ENCODE measurements at places on chromosomes 4 and X. TPM values are rescaled to one million over a fixed set of nuclear protein-coding genes. Genes with fewer than 3 reads are reported as not detected.

GPC4 gene
- 2.4 TPM for total RNA-seq

SAGE1 gene
- not detected for total RNA-seq

DNA sequence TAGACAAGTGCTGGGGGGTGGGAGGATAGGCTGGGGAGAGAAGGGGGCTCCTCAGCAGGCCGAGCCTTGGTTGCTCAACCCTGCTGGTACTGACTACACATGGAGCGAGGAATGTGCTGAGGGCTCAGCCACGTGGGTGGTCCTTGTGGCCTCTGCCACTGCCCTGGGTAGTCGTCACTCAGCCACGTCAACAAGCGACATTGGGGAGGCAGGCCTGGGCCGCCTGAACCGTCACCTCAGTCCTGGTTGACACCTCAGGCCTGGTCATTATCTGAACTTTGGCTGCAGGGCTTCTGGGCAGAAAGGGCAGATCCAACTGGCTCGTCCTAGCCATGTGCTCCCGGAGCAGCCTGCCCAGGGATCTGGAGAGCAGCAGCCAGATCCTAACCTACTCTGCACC is 62.7 kb upstream of the GDPD2 start:
- no peak for DNase-seq

GRCh38 chr4:185019456-185020292 is 1.4 kb downstream of the HELT start:
- no peak for DNase-seq

DNA sequence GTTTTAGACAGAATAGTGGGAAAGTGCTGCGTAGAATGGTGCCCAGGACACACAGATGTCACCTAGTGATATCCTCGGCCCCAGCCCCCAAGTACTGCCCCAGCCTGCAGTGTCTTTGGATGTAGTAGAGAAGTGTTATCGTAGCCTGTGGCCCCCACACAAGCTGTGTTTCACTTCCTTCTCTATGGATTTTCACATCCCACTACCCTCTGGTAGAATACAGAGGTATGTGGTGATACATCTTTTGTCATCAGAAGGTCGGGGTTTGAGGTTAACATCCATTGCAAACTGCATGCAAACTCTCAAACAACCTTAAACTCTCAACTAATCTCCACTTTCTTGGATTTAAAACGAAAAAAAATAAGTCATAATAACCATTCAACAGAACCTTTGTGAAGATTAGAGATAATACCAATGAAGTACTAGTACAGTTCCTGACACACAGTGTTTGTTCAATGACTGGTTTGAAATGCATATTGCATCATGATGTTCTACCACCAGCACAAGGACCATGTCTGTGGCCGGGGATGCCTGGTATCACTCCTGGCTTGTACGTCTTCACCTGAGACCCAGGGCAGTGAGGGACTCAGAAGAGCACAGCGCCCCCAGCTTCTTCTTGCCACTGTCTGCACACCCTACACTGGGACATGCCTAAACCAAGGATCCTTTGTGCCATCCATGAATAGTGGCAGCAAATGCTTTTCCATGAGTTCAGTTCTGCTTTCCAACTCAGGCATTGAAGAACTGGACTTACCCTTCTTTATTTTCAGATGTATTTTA is 267.3 kb downstream of the DCTD start:
- DNase-seq: no peak

DNA sequence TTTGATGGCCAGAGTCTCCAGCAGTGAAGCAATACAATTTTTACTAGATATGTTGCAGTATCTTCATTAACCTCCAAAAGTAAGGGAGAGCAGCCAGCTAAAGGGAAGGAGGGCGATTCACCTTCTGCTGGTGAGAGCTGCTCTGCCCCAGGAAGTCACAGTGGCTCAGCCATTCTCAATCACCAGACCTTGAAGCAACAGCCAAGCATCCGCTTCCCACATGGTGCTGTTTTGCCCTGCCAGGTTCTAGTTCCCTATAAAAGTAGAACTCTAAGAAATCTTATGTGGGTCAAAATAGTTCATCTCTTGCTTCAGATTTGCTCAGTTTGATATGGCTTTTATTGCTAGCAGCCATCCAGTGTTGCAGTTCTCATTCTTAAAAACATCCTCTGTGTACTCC is 166.8 kb downstream of the STIM2 start:
- DNase-seq: no peak
